ENCODE measurements at places on chromosomes 7 and 10.

GRCh38 chr7:4050126-4050660 is 631.9 kb upstream of the FOXK1 start:
- no peak for DNase-seq

- no peak for DNase-seq
These were observed 20.5 kb upstream of the GSDME start for GRCh38 chr7:24777806-24778205.

DNA sequence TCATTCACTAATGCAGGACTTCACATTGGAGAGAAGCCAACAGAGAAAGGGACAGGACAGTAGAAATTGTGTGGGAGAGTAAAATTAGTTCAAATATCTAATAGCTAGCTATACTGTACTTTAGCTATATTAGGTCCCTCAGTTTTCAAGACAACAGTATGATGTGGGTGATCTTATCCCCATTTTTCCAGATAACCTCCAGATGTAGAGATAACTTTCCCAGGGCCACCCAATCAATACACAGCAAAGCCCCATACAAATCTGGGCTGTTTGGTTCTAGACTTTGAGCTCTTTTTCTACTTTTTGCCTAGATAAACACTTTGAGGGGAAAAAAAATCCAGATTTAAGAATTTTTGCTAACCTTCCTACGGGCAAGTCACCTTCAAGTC is 482 bp upstream of the CLDN12 start:
- DNase-seq = no peak

DNA sequence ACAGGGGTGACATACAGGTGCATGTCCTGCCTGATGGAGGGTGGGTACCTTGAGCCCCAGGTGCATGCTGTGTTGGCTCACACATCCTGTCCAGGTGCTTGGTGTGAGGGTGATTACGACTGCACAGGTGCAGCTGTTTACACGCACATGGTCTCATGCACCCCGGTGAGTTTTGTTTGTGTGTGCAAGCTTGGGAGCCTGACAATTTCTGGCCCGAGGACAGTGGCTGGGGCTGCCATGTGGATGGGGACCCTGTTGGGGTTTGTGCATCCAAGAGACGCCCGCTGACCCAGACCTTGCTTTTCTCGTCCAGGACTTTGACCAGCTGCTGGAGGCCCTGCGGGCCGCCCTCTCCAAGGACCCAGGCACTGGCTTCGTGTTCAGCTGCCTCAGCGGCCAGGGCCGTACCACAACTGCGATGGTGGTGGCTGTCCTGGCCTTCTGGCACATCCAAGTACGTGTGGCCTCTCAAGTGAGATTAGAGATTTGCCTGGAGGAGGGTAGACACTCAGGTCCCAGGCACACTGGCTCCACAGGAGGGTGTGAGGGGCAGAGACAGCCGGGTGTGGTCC is 61.7 kb downstream of the PRF1 start:
- DNase-seq = no peak

DNA sequence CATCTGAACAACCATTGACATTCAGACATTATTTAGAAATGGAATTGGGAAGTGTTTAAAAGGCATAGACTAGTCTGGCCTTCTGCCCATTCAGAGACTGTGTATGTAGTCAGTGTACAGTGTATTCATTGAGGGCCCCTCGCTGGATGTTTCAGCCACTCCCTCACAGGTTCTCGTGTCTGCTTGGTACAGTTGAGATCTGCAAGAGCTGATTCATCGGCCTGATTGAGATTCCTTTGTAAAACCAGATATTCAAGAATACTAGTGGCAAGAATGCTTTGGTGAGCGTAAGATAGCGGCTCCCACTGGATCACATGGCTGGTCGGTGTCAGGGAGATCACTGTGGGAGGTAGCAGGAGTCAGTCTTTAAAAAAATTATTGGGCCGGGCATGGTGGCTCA is 119.5 kb downstream of the TCF7L2 start:
- no peak for DNase-seq

- DNase-seq = no peak
These were observed 127.8 kb downstream of the ICA1 start for GRCh38 chr7:8134089-8134733.

GRCh38 chr7:92699560-92699959 is 109.4 kb upstream of the FAM133B start:
- DNase-seq = no peak
